Chondrocyte (in vitro differentiated cells): ENCODE measurements at places on chromosomes 11 and 22. TPM values are rescaled to one million over a fixed set of nuclear protein-coding genes. Genes with fewer than 3 reads are reported as not detected.
A peak's percentile ranks its signal among the peaks of the same experiment; 100 is the strongest.

DNA sequence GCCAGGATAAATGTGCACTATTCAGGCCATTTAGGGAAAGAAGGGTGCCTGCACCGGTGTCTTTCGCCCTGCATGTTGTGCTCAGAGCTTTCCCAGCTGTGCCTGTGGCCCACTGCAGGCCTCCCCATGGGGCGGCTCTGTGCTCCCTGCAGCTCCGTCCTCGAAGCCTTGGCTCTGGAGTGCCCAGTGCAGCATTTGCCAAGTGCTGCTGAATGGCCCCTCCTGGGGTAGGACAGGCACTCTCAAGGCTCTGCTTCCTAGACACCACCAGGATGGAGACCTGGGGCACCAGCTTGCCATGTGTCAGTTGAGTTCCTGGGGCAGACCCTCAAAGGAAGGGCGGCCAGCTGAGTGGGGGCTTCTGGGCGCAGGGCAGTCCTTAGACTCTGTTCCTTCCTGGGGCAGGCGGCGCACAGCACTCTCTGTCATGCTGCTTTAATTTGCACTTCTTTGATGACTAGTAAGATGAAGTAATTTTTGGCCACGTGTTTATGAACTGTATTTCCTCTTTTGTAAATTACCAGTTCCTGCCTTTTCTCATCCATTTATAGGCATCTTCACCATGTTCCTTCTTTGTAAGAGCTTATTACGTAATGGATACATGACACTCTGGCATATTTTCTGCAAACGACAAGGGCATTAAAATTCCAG is 32.1 kb upstream of the GNB1L start:
- DNase-seq, result peak; percentile 80

DNA sequence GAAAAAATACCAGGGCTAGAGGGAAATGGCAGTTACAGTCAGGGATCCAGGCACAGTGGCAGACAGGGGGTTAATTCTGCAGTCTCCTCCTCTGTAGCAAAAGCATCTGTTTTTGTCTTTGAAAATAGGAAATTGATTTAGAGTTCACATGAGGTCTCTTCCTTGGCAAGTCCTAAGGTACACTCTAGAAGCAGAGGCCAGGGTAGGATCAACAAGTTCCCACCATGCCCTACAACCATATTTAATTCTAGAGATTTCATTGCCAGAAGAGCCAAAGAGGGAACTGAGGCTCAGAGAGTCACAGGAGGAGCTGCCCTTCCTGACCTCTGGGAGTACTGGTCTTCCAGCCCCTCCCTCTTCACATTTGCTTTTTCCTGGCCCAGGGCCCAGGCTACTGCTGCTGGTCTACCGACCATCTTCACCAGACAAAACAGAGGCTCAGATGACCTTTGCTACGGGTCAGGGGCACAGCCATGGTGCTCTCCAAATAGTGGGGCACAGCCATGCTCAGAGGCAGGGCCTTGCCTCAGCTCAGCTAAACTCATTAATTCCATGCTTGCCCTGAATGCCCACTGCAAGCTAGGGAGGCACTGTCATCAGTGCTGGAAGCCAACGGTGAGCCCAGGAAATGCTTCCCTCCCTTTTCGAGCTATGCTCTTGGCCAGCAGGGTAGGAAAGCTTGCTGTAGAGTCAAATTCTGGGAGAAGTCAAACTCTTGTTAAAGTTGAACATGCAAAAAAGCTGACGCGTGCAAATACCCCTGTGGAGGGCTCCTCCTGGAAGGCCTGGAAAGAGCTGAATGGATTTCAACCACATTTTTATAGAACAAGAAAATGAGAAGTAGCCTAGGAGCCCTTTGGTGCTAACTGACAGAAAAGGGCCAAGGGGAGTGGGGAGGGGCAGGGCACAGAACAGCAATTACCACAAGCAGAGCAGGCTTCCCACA is 11.7 kb upstream of the CHRM4 start:
- DNase-seq, result no peak

DNA sequence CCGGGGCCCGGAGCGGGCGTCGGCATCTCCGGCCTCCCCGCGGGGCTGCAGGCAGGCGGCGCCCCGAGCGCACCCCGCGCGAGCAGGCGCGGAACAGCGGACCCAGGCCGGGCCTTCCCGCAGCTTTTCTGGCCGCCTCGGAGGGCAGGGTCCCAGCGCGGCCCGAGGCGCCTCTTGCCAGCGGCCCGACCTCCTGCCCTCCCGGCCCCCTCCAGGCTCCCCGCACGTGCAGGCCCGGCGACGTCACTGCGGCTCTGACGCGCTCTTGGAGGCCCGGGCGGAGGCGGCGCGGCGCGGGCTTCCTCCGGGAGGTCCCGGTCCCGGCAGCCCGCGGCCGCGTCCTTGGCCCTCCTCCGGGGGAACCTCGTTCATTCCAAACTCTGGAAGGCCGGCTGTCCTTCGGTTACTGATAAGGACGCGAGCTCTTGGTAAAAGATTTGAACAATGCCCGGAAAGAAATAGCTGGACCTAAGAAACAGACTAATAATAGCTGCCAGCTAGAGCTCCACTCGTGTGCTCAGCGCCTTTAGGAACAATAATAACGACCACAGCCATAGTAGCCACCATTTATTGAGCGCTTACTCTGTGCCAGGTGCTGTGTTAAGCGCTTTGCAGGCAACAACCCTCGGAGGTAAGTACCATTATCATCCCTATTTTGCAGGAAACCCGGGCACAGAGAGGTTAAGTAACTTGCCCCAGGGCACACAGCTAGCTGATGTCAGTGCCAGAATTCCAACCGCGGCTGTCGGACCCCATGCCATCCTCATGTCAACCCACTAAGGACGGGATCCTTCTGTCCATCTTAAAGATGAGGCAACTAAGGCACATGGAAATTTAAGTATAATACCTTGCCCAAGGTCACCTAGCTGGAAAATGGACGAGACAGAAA is 39.1 kb upstream of the CREB3L1 start:
- no peak for DNase-seq

DNA sequence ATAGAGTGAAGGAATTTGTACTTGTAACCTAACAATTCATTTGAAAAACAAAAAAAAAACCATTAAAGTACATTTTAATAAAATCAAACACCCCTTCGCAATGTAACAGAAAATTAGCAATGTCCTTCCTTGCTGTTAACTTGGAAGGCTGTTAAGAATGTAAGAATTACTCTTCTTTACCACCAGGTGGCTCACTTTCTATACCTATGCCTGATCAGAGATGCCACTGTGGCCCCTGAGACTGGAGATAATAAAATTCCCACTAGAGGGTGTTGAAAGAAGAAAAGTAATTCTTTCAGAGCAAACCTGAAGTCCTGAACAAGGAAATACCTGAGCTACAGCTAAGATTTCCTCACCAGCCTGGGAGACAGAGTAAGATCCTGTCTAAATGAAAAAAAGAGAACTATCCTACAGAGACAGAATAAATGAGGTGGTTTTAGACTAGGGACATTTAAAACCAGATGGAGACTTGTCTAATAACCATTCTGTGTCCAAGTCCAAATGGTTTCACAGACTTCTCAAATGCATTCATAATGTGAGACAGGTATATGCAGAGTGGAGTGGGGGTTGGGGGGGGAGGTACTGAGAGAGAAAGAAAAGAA is 1089.3 kb downstream of the FAM181B start:
- DNase-seq, result no peak

DNA sequence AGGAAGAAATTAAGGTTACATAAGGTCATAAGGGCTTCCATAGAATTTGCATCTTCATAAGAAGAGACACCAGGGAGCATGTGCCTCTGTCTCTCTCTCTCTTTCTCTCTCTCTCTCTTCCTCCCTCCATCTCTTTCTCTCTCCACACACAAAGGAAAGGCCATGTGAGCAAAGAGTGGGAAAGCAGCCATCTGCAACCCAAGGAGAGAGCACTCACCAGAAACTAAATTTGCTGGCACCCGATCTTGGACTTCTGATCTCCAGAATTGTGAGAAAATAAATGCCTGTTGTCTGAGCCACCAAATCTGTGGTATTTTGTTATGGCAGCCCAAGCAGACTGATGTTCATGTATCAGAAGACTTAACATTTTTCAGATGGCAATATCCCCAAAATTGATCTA is 6.4 kb upstream of the KRTAP5-10 start:
- DNase-seq, result no peak

DNA sequence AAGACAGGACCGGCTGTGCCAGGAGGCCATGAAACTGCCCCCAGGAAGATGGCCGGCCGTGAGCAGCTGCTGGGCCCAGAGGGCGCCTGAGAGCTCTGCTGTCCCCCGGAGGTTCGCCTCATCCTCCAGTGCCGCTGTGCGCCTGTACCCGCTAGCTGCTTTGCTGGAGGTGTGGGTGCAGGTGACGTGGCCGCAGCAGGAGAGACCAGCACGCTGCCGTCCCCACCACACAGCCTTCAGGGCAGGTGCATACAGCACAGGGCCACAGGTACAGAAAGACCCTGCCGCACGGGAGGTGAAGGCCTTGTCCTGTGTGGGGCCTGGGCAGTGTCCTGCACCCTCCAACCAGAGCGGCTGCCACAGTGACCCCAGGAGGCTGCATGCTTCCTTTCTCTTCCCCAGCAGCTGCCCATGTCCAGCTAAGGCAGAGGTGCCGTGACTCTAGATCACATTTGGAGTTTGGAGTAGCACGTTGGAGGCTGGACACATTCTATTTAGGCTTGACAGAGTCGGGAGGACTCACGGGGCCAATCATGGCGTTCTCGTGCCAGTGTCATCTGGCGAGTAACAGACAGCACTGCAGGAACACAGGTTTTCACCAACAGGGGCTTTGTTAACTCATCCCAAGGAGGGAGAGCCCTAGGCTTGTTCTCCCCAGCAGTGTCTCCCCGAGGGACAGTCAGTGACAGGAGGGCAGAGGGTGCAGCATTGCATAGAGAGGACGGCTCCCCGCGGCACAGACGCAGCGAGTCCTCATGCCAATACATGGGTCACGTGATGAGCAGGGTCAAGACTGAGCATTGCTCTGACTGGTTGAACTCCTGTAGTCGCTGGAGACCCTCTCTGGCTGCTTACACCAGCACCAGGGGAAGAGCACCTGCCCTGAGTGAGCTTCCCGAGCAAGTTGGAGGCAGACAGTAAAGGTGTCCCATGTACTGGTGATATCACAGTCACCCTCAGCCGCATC is 18.7 kb upstream of the PANX2 start:
- DNase-seq, result no peak

DNA sequence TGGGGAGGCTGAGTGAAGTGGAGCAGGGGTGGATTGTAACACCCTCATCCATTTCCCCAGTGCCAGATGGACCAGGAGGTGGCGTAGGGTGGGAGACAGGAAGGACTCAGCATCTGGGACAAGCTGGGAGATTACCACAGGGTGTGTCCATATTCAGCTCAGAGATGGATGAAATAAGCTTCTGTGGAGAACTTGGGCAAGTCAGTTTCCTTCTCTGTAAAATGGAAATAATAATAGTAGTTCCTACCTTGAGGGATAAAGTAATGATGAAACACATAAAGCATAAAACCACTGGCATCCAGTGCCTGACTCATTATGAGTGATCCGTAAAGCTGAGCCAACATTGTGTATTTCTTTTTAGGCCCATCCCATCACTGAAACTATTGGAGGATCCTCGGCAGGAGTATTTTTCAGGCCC is 607 bp upstream of the ROBO4 start:
- no peak for DNase-seq

The MOV10L1 gene
- total RNA-seq, result 0.51 to 1.1 TPM (median 1.1 TPM) in 3 replicates
